ENCODE measurements at places on chromosomes 2 and 18. TPM values are rescaled to one million over a fixed set of nuclear protein-coding genes. Genes with fewer than 3 reads are reported as not detected.

Gene UGT1A5
- not detected for total RNA-seq

DNA sequence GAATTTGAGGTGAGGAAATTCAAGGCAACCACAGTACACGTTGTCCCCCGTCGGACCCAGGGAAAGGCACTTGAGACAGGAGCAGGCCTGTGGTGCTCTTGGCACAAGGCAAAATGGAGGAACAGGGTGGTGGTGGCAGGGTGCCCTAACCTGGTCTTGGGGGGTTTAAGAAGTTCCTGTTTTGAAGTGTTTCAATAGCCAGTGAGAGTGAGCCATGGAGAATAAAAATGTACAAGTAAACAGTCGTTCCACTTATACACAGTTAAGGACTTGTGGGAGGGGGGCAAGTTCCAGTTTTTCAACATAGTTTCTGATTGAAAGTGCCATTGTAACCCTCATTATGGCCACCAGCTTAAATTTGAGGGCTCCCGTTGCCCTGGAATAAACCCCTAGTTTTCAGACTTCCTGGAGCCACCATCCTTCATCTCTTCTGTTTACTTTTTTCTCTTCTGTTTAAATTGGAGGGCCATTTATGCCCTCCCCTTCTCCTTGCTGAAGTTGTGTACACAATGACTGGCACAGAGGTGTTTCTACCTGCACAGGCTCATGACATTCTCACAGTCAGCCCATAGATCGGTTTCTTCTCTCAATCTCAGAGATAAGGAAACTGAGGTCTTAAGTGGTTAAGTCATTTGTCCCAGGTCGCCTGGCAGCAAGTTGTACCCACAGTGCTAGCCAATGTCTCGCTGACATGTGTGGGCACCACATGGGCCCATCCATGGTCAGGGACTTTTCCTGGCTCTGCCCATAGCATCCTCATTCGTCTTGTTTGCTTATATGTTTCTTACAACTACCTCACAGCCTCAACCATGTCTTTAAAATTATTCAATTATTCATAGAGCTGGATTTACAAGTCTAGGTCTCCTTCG, 66.0 kb upstream of the ST3GAL5 start:
- no peak for DNase-seq

- DNase-seq, result no peak
Measured at GRCh38 chr18:41043876-41044275, 911.2 kb upstream of the PIK3C3 start.

DNA sequence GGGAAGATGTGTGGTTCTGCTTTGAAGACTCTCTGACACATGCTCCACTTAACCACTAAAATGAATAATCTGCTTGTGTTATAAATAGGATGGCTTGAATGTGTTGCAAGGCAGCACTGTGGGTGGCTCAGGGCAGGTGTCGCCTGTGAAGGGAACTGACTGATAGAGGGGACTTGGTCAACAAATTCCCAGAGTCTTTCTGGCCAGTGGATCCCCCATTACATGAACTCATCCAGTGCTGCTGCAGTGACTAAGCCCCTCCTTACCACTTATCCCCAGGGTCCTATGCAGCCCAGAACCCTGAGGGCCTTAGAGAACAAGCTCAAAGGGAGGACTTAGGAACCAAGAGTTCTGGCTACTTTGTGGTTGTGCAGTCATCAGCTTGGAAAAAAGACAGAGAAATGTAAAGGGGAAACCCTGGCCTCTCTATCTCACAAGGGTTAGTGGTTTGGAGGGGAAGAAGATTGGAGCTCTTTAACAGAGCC, 226.2 kb upstream of the TNP1 start:
- no peak for DNase-seq

GRCh38 chr2:160168878-160169277, 31.2 kb downstream of the ITGB6 start:
- no peak for DNase-seq

DNA sequence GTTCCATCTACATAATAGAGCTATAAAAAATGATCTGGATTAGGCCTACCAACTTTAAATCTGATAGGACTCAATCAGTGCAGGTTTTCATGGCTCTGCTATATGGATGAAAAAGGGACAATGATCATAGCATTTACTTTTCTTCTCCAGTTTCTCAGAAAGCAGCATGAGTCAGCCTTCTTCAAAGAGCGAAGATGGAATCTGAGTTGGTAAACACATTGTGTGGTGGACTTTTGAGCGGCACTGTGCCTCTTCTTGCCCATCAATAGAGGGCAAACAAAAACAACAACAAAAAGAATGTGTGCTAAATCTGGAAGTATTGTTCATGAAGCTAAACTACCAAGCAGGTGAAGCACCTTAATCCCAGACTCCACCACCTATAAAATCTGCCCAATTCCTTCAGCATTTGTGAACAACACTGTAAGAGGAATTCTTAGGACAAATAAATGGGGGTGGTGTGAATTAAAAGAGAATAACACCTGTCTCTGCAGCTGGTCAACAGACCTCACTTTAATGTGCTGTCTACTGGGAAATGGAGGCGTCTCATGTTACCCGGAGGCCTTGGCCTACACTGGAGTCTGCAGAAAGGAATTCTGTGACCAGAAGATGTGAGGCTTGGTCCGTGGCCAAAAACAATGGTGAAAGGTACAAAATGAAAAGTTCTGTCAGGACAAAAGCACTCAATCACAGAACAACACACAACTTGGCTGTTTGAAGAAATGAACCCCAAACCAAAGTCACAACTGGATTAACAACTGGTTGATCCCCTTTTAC, 609.0 kb downstream of the IRS1 start:
- no peak for DNase-seq

Measured in neural crest cell (in vitro differentiated cells).